Liver (tissue), 10 donors: ENCODE measurements at places on chromosomes 1 and 21. TPM values are rescaled to one million over a fixed set of nuclear protein-coding genes. Genes with fewer than 3 reads are reported as not detected.

DNA sequence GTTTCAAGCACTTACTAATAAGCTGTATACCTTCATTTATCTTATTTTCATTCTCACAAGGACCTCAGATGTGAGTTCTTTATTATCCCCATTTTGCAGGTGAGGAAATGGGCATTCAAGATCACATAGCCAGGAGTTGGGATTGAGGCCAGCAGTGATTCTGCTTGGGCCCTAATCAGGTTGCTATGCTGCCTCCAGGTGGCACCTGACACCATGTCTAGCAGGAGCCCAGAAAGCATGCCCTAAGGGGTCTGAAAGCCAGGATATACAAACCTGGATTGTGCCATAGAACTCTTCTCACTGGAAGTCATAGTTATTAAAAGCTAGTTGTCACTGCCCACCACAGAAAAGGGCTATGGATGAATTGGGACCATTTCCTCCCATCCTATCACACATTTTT lies 61.1 kb downstream of the FYB2 start:
- DNase-seq, result no peak
- H3K27me3 ChIP-seq, result no peaks in the 10 kb centered on the region
- no peaks in the 10 kb centered on the region for H3K4me1 ChIP-seq
- H3K4me3 ChIP-seq, result no peak overlapping the region
- H3K27ac ChIP-seq, result no peak overlapping the region

GRCh38 chr1:201552941-201553351 lies 14.0 kb downstream of the NAV1 start:
- no peaks in the 10 kb centered on the region for H3K36me3 ChIP-seq
- no peak overlapping the region for H3K27ac ChIP-seq
- no peaks in the 10 kb centered on the region for H3K27me3 ChIP-seq
- no peak overlapping the region for H3K4me3 ChIP-seq
- no peaks in the 10 kb centered on the region for H3K4me1 ChIP-seq

The CFAP141 gene
- total RNA-seq, result not detected

- no peak overlapping the region for H3K27ac ChIP-seq
- H3K4me1 ChIP-seq, result peaks cover 14% of the 10 kb centered on the region
- no peaks in the 10 kb centered on the region for H3K36me3 ChIP-seq
- DNase-seq, result no peak
- H3K4me3 ChIP-seq, result no peak overlapping the region
- no peaks in the 10 kb centered on the region for H3K27me3 ChIP-seq
Measured at GRCh38 chr1:9186082-9186859, 48.3 kb upstream of the H6PD start.

The FAM167B gene
- total RNA-seq, result 2.8 TPM

- H3K4me1 ChIP-seq, result no peaks in the 10 kb centered on the region
- no peak overlapping the region for H3K27ac ChIP-seq
- no peaks in the 10 kb centered on the region for H3K27me3 ChIP-seq
- DNase-seq, result no peak
- no peaks in the 10 kb centered on the region for H3K36me3 ChIP-seq
- H3K4me3 ChIP-seq, result no peak overlapping the region
Measured at GRCh38 chr1:198491596-198491995, 48.9 kb downstream of the ATP6V1G3 start.
